Osteoblast (primary cell): ENCODE measurements at places on chromosomes 3 and 15.

- DNase-seq = peak; percentile 72
Measured at GRCh38 chr3:65963787-65964677, 74.7 kb downstream of the MAGI1 start.

GRCh38 chr3:30843877-30844276 is 50.6 kb downstream of the GADL1 start:
- no peak for DNase-seq

- peak; percentile 38 for DNase-seq
Measured at GRCh38 chr15:77421370-77421700, 647 bp downstream of the HMG20A start.

DNA sequence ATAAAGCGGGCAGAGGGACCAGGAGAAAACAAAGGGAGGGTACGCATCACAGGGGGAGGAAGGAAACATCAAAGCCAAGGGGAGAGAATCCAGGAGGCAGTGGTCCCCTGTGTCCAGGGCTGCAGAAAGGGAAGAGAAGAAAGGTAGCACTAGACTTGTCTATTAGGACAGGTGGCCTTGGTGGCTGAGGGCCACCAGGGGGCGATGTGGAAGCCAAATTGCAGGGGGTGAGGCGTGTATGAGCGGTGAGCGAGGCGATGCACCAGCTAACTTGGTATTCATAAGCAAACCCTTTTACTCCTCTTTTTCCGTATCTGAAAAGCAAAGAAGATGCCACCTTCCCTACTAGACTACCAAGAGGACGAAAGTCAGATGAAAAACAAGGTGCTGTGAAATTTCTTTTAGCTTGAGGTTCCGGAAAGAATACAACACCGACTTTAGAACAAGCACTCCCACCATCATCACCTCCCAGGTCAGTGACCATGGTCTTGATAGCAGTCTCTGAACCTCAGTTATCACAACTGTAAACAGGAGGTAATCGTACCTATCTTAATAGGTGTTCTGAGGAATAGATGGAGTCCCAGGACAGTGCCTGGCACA is 654.4 kb upstream of the ADAMTS9 start:
- DNase-seq = no peak

GRCh38 chr3:190585805-190586630 is 72.1 kb downstream of the IL1RAP start:
- peak; percentile 88 for DNase-seq

DNA sequence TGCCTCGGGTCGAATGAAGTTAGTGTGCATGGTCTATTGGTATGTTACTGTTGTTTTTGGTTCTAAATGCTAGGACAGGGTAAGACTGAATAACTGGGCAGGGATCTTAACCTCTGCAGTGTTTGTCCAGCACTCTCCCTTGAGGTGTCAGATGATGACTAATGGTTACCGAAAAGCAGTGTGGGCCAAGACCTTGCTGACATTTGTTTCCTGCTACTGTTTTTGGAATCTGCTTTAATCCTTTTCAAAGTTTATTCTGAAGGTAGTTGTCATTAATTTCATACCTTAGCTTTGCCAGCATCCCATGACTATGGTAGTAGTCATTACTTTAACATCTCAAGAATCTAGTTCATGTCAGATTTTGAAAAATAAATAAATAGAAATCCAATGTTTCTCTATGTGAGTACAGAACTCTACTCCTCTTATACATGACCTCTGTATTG is 117.0 kb downstream of the P3H2 start:
- DNase-seq = peak; percentile 80

- DNase-seq = no peak
Measured at GRCh38 chr15:65336493-65337435, 32.3 kb downstream of the RNU5B-1 start.

- DNase-seq = no peak
Measured at GRCh38 chr15:34280193-34280592, 55.4 kb downstream of the EMC4 start.

DNA sequence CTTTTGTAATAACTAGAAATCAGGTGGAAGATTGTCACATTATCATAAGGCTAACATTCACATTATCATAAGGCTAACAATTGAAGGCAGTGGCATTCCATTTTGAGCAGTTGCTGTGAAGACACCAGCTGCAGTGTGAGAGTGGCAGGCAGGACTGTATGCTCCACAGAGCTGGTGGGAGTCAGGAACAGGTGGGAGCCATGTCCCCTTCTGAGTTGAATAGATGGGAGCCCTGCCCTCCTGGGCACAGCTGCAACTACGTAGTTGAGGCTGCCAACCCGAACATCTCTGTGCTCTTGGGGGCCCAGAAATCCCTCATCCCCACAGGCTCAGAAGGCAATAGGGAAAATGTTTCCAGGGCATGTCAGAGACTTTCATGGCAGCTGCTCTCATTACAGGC is 1627.6 kb downstream of the SI start:
- no peak for DNase-seq

DNA sequence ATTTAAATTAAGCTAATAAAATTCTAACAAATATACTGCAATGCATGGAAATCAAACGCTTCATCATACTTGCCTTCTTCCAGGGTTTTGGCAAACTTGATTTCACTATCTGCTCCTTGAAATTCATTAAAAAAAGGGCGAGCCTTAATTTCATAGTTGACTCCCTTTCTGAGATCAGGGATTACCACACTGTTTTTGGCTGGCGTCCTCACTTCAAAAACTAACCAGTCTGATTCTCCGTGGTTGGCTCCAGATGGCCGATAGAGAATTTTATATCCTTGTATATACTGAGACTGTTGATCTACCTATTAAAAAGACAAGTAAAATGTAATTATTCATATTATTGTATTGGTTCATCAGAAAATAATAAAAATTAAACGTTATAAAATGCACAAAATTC is 1106.8 kb downstream of the ROBO1 start:
- DNase-seq = no peak

DNA sequence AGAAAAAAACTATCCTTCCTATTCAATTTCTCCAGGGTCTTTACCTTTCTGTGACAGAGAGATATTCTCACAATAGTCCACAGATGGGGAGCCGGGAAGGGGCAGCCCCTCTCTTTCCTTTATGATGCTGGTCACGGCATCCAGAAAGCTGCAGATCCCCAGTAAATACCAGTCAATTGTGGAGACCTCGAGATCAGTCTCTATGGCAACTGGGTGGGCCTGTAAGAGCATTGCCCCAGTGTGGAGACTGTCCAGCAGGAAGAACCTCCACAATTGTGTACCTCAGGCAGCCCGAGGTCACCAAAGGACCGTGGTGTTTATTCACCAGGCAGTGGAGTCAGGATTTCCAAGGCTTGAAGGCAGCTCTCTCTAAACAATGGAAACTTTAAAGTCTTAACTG is 291.2 kb downstream of the NTRK3 start:
- no peak for DNase-seq

- DNase-seq = no peak
Measured at GRCh38 chr3:61682671-61683548, 121.5 kb downstream of the PTPRG start.

DNA sequence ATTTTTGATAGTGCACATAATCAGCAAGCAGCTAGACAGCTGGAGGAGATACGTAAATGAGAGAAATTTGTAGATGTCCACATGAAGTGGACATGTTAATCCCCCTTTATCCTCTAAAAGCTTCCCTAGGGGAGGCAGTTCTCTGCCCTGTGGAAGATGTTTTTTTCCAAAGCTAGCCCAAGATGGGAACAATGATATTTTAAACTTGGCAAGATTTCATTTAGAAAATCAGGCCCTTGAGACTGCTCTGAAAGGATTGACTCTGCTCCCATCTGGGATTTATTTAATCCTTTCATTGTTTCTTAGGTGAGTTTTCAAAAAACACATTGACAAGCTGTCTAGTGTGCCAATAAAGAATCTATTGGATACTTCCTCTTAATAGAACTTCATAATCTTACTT is 92.0 kb downstream of the SYNPR start:
- no peak for DNase-seq

DNA sequence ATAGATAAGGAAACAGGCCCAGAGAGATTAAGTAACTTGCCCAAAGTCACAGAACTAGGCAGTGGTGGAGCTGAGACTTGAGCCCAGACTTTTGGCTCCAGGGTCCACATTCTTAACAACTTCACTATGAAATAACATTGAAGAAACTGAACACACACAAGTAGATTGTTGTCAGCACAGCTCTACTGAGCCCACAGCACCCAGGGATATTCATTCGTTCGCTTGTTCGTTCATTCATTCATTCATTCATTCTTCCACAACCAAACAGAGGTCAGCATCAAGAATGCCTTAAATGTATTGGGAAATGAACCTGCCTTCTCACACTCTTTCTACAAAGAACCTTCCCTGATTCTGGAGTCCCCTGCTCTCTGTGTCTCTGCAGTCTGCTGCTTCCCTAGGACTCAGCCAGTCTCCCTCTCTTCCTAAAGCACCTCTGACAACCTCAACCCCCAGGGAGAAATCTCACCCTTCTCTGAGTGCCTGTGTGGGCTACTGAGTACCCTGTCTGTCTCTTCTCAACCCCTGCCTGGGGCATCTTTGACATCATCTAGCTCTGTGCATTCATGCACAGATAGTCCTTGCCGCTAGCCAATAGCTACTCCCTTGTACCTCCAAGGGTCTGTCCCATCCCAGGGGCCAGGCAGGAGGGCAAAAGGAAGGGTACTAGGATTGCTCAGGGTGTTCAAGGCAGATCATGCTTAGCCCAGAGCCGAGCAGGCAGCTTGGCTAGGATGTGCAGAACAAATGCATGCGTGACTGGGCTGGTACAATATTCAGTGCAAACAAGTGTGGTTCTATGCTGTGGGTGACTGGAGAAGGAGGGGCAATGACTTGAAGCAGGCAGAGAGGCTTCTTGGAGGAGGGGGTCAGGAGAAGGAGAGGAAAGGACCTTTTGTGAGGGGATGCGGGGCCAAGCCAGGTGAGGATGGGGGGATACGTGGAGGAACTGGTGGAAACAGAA is 3.4 kb downstream of the LINGO1 start:
- DNase-seq = peak; percentile 76

GRCh38 chr3:27533718-27534573 is 49.8 kb upstream of the SLC4A7 start:
- peak; percentile 89 for DNase-seq

DNA sequence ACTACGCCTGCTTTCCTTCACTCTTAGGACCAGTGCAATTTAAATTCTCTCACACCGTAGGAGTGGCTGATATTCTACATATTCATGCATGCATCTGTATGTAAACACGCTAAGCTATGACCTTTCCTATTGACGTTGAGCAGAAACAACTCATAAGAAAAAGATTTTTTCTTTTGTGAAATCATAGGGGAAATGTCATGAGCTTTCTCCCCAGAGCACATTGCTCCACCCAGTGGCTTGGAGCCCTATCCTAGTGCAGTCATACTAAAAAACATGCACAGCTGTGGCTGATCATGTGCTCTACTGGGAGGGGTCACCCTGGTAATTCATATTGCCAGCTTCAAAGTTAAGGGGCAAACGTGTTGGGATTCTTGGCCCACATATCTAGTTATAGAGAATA is 1.8 kb upstream of the MESD start:
- peak; percentile 91 for DNase-seq

DNA sequence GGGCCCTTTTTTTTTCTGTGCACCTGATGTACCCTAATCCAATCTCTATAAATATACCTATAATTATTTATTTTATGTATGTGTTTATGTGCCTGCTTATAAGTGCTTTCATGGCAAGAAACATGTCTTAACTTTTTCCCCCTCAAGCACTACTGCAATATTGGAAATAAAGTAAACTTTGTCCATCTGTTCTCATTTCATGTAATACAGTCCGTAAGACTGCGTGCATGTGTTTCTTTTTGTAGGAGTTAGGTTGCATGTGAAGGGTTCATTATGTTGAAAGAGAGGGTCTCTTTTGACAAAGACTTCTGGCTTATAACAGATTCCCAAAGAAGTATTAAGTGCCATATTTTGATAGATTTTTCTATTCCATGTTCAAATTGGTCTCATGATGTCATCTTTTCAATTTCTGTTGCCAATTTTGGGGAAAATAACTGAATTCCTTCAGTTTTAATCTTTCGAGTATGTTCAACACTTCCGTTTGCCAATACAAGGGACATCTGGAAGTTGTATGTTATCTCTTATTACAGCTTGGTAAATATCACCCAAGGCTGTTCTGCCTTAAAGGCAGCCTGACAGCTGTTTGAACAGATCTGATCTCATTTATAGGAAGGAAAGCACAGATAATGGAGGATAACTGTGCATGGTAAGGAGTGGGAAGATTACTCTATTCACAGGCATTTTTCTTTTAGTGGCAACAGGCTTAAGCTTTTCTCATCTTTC is 273.1 kb upstream of the SGO1 start:
- peak; percentile 65 for DNase-seq

GRCh38 chr15:42034628-42035434 is 14.0 kb upstream of the PLA2G4E start:
- no peak for DNase-seq

DNA sequence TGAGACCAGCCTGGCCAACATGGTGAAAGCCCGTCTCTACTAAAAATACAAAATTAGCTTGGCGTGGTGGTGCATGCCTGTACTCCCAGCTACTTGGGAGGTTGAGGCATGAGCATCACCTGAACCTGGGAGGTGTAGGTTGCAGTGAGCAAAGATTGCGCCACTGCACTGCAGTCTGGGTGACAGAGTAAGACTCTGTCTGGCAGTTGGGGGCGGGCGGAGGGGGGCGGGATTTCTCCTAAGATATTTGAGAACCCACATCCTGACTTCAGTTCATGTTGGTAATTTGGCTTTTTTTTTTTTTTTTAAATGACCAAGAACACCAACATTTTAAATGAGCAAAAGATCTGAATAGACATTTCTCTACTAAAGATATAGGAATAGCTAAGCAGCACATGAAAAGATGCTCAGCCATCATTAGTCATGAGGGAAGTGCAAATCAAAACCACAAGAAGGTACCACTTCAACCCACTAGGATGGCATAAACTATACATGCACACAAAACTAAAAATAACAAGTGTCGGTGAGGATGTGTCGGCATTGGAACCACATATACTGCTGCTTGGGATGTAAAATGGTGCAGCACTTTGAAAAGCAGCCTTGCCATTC is 75.6 kb upstream of the LMOD3 start:
- no peak for DNase-seq

DNA sequence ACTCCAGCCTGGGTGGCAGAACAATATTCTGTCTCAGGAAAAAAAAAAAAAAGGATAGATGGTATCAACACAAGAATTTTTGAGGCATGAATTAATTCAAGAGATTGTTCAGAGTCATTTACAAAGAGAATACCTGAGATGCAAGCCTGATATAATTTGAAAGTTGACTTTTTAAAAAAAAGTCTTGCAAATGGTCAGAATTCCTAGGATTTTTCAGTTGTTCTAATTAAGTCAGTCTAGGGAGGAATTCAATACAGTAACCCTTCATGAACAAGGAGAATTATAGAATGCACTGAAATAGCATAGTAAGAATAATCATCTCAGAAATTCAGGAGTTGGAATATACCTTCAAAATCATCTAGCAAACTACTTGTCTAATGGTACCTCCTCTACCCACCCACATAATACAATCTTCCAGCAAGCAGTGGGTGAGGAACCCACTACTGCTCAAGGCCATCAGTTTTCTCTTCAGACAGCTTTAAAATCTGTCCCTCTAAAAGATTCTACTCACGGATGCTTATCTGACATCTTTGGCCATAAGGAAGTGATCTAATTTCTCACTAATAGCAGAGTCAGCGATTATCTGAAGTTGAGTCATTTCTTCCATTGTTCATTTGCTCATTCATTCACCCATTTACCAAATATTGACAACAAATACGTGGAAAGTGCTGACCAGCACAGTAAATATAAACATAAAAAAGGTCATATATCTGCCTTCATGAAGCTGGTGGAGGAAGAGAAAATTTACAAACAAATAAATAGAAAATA is 159.6 kb downstream of the GREM1 start:
- DNase-seq = no peak

- no peak for DNase-seq
Measured at GRCh38 chr3:34862456-34862855, 776.9 kb upstream of the ARPP21 start.

- no peak for DNase-seq
Measured at GRCh38 chr3:185779461-185779860, 45.4 kb downstream of the IGF2BP2 start.

GRCh38 chr15:87680208-87680607 is 576.3 kb downstream of the NTRK3 start:
- DNase-seq = no peak
